MM.1S (cell line): ENCODE measurements at places on chromosomes 12 and 14.

DNA sequence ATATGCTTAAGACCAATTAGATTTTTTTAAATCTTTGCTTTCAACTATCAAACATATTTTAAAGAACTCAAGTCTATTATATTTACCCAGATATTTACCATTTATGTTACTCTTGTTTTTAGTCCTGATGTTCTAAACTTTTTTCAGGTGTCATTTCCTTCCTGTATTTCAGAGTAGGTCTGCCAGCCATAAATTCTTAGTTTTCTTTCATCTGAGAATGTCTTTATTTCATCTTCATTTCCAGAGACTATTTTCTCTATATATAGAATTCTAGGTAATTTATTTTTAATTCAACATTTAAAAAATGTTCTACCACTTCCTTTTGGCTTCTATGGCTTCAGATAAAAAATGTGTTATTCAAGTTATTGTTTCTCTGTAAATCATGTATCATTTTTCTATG is 218.2 kb upstream of the AMIGO2 start:
- no peaks in the 10 kb centered on the region for H3K36me3 ChIP-seq
- H3K27me3 ChIP-seq, result no peaks in the 10 kb centered on the region
- DNase-seq, result no peak
- H3K27ac ChIP-seq, result no peak overlapping the region
- peaks cover 5% of the 10 kb centered on the region; the same call in 1 of the 2 replicates for H3K4me1 ChIP-seq

DNA sequence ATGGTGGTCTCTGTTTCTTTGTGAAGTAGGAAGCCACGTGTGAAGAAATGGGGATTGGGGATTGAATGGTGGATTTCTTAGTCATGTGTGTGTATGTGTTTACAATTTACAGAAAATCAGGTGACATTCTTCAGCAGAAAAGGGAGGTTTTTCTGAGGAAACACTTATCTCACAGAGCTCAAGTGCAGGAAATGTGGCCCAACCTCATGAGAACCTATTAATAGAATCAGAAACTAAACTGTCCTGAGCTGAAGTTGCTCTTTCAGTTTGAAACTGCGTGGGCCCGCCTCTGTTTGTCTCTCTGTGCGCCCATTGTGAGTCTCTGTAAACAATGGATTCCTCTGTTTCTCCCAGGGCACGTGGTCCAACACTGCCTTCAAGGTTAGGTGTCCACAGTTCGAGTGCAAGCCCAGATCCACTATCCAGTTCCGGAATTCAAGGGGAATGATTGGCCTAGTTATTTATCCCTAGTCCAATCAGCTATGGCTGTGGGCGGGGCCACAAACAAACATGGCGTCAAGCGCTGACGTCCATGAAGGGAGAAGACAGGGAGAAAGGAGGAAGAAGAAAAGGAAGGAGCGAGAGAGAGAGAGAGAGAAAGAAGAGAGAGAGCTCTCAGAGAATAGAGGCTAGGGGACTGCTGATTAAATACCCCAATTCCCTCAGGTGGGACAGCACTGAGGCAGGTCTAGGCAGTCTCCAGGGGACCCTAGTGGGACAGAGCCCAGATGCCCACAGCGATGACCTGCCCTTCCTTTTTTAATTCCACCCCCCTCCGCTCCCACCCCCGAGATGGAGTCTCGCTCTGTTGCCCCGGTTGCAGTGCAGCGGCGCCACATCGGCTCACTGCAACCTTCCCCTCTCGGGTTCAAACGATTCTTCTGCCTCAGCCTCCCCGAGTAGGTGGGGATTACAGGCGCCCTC is 31.4 kb upstream of the C12orf76 start:
- H3K36me3 ChIP-seq, result no peaks in the 10 kb centered on the region
- H3K27me3 ChIP-seq, result no peaks in the 10 kb centered on the region
- peaks cover 12% of the 10 kb centered on the region for H3K4me1 ChIP-seq
- peak; percentile 86 for DNase-seq
- H3K4me3 ChIP-seq, result peak overlapping the region; percentile 48; the same call in 1 of the 2 replicates
- H3K27ac ChIP-seq, result peak overlapping the region; percentile 93

DNA sequence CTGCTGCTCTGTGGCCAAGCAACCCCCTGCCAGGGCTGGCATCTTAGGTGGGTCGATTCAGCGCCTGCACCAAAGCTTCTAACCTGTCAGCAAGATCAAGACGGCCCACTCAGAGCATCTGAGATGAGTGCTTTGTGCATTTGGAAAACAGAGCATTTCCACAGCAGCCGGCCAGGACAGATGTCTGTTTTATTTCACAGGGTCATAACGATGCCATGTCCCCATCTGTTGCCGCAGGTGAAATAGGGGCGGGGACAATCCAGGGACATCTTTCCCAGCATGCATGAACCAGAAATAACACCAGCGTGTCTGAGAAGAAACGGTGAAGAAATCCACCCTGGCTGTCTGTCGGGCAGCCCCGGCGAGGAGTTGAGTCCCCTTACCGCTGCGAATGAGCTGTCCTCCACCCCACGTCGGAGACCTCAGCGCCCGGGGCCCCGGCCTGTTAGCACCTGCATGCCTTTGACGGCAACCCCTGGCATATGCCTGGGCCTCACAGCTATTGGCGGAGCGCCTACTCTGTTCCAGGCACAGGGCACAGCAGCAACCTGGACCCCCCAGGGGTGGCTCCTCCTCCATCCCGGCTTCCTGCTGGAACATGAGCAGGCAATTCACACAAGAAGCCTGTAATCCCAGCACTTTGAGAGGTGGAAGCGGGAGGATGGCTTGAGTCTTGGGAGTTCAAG is 30.6 kb upstream of the ULK1 start:
- no peaks in the 10 kb centered on the region for H3K4me1 ChIP-seq
- no peaks in the 10 kb centered on the region for H3K36me3 ChIP-seq
- H3K4me3 ChIP-seq, result no peak overlapping the region
- H3K27me3 ChIP-seq, result no peaks in the 10 kb centered on the region

DNA sequence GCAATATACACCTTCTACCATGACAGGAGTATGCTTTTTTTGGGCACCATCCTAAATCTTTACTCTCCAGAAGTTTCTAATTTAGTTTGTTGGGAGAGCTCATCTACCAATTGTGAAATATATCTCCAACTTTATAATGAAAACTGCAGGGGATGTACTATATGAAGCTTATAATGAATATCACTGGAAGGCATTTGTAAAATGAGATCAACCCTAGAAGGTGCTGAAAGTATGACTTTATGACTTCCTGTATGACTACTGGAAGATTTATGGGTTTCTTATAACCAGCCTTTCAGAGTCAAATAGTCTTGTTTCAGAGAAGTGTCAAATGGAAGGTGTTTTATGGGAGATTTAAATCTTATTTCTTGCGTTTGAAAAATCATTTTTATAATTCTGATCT is 122.9 kb downstream of the MYRFL start:
- H3K36me3 ChIP-seq, result no peaks in the 10 kb centered on the region
- no peak overlapping the region for H3K4me3 ChIP-seq
- no peaks in the 10 kb centered on the region for H3K27me3 ChIP-seq
- DNase-seq, result no peak
- H3K4me1 ChIP-seq, result no peaks in the 10 kb centered on the region

DNA sequence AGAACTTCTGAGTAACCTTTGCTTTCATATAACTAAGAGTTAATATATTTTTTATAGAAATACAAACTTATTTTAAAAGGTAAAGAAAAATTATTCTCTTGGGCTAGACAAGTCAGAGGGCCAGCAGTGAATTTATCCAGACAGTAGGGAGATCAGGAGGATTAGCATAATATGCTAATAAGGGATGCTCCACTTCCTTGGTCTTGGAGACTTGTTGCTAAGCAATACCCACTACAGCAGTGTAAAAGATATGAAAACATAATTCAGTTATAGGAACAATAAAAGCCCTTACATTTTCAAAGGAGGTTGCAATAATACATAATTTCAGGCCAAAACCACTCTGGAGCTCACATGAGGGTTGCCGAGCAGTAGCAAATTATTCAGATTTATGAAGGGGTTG is 615.6 kb downstream of the KCNH5 start:
- no peaks in the 10 kb centered on the region for H3K36me3 ChIP-seq
- H3K27ac ChIP-seq, result no peak overlapping the region
- no peaks in the 10 kb centered on the region for H3K27me3 ChIP-seq
- no peak for DNase-seq

DNA sequence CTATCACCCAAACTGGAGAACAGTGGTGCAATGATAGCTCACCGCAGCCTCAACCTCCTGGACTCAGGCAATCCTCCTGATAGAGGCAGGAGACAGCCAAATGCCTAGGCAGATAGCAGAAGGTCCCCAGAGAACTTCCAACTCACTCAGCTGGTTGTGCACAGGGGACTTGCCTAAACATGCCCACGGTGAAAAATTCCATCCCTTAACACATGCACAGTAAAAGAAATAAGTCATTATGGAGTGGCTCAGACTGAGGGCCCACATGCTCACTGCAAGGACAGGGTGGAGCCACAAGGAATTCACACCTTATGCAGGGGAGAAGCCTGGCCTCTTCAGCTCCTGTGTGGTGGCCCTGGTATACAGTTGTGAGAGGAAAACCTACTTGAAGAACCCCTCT is 525.8 kb upstream of the ATP2B1 start:
- no peak overlapping the region for H3K27ac ChIP-seq
- H3K36me3 ChIP-seq, result no peaks in the 10 kb centered on the region
- no peaks in the 10 kb centered on the region for H3K4me1 ChIP-seq
- H3K27me3 ChIP-seq, result no peaks in the 10 kb centered on the region

DNA sequence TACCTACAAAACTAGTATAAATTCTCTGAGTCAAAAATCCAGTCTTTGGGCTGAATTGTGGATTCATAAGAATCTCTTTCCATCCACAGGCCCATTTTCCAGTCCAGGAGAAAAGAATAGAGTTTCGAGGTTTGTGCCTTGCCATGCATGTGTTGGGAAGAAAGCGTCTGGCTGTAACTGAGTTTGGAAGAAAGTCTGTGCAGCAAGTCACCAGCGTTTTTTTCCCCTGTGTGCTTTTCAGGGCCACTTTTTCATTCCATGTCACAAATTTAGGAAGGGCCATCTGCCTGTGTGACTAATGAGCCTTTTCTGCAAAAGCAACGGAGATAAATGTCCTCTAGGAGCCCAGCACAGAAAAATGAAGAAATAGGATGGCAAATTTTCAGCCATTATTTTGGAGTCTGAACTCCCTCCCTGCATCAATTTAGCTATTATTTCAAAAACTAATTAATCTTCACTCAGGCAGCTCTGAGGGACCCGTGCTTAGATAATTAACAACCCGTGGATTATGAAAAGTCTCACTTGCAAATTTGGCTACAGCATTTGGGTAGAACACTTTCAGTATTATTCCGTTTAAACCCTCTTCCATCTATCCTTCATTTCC is 261.5 kb downstream of the SUDS3 start:
- H3K27ac ChIP-seq, result no peak overlapping the region
- H3K27me3 ChIP-seq, result no peaks in the 10 kb centered on the region
- H3K36me3 ChIP-seq, result no peaks in the 10 kb centered on the region

DNA sequence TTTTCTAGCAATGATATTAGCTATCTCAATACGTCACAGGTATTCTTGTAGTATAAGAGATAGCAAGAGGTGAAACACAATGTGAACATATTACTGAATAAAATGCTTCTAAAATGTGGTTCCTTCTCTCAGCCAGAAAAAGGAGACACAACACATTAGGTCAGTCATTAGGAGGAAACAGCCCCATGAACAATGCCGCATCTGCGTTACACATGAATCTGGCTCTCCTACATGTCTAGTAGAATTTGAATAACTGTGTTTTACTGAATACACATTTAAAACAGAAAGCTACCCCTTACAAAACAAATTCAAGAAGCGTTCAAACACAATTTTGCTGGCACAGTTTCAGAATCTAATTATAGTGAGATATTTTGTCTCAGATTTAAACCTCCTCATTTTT is 51.6 kb downstream of the EFCAB11 start:
- H3K27me3 ChIP-seq, result no peaks in the 10 kb centered on the region
- H3K27ac ChIP-seq, result no peak overlapping the region
- H3K36me3 ChIP-seq, result no peaks in the 10 kb centered on the region
- DNase-seq, result no peak
- H3K4me3 ChIP-seq, result no peak overlapping the region

- peaks cover 5% of the 10 kb centered on the region for H3K4me1 ChIP-seq
- DNase-seq, result no peak
- H3K36me3 ChIP-seq, result no peaks in the 10 kb centered on the region
- H3K27me3 ChIP-seq, result no peaks in the 10 kb centered on the region
Measured at GRCh38 chr12:46489951-46490388, 117.4 kb upstream of the SLC38A2 start.

- H3K27ac ChIP-seq, result no peak overlapping the region
- H3K36me3 ChIP-seq, result no peaks in the 10 kb centered on the region
- DNase-seq, result no peak
- H3K4me3 ChIP-seq, result no peak overlapping the region
- H3K27me3 ChIP-seq, result no peaks in the 10 kb centered on the region
Measured at GRCh38 chr12:124518051-124518932, 49.1 kb downstream of the NCOR2 start.

DNA sequence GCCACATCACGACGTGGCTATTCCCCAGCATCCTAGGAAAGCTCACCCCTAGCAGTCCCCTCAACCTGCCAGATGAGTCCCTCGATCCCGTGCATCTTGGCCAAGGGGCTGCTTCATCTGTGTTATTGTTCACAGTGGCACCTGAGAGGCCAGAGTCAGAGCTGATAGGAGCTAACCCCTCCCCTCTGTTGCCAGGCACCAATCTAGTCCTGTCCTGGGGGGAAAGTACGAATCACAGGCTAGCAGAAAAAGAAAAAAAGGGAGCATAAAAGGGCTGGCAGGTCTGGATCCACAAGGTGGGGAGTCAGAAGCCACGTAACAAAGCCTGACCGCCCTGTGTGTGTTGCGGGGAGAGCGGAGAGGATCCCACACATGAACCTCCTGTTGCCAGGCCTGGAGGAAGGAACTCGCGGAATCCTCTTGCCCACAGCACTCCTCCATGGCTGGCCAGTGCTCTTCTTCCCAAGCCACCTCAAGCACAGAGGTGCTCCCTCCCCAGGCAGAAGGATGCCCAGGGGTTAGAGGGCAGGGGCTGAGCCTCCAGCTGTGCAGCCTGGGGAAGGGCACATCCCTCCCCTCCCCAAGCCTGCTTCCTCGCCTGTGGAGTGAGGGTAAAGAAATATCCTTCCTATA is 91.8 kb downstream of the ITPK1 start:
- no peak for DNase-seq
- no peaks in the 10 kb centered on the region for H3K4me1 ChIP-seq
- H3K4me3 ChIP-seq, result no peak overlapping the region
- H3K27me3 ChIP-seq, result no peaks in the 10 kb centered on the region
- H3K27ac ChIP-seq, result no peak overlapping the region
- no peaks in the 10 kb centered on the region for H3K36me3 ChIP-seq

GRCh38 chr14:95193081-95193480 is 35.8 kb upstream of the DICER1 start:
- no peaks in the 10 kb centered on the region for H3K27me3 ChIP-seq
- no peak overlapping the region for H3K27ac ChIP-seq
- no peak overlapping the region for H3K4me3 ChIP-seq
- H3K4me1 ChIP-seq, result no peaks in the 10 kb centered on the region
- DNase-seq, result no peak

DNA sequence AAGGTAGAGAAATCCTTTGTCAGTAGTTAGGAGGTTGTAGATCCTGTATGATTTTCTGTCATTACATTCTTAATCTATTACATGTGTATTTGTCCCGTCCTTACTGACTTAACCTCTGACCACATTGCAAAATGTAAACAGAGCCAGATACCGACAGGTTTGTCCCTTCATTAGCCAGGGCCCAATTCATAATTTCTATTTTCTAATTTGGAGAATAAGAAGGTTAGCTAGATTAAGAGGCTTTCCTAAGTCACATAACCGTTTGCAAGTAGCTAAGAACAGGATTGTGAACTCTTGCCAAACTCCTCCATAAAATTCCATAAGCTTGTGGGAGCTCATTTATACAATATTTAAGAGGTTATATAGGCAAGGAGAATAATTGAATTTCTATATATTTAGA is 352.6 kb downstream of the RAD51B start:
- no peaks in the 10 kb centered on the region for H3K4me1 ChIP-seq
- no peak for DNase-seq
- no peaks in the 10 kb centered on the region for H3K27me3 ChIP-seq
- H3K27ac ChIP-seq, result no peak overlapping the region
- no peak overlapping the region for H3K4me3 ChIP-seq
